ENCODE measurements at places on chromosomes 13 and 19. TPM values are rescaled to one million over a fixed set of nuclear protein-coding genes. Genes with fewer than 3 reads are reported as not detected.

Gene ATP13A1
- 69.2 TPM for total RNA-seq

Gene IRGC
- not detected for total RNA-seq

Gene MBD3L3
- not detected for total RNA-seq

DNA sequence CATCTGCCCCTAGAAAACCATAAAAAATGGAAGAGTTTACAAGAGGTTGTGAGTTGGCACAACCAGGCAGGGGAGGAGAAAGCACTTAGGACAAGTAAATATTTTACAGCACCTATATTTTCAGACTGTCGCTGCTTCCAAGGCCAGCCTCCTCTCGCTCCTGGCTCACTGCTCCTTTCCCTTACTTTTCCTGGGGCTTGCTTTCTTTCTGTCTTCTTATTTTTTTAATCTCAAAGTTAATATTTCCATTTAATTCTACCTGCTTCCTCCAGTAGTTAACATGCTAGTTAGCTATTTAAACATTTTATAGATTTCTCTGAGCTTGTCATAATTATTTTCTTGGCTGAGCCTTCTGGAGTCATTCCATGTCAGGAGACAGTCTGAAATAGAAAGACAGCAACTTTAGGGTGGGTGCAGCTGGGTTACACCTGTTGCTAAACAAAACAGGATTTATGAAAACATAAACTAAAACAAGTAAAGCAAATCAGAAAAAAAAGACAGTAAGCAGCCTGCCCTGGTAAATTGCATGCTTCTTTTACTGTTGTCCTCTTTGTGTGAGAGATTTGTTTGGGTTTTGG lies 330.1 kb downstream of the DLEU7 start:
- no peak overlapping the region for H3K27ac ChIP-seq
- no peaks in the 10 kb centered on the region for H3K4me1 ChIP-seq
- H3K27me3 ChIP-seq = no peaks in the 10 kb centered on the region

Gene MRPL4
- 115 TPM for total RNA-seq

Gene BBC3
- total RNA-seq = 14.6 TPM

DNA sequence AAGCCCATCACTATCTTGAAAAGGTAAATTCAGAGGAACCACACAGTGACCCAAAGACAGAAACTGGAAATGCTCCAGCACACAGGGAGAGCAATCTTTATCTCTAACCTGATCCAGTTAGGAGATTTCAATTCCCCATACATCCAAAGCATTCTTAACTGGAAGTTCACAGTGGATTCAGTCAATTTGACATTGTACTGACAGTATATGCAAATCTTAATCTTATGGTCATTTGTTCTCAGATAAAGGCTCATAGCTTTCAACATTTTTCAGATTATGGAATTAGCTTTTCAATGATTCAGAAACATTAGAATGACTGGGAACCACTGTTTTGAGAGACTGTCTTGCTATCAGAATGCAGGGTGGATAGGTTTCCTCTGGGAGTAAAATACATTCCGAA lies 1455.6 kb downstream of the OLFM4 start:
- DNase-seq = no peak
- H3K36me3 ChIP-seq = no peaks in the 10 kb centered on the region
- H3K4me3 ChIP-seq = no peak overlapping the region

GRCh38 chr19:42153672-42154433 lies 21.6 kb upstream of the POU2F2 start:
- H3K27ac ChIP-seq = no peak overlapping the region
- H3K4me1 ChIP-seq = peaks cover 16% of the 10 kb centered on the region
- no peaks in the 10 kb centered on the region for H3K36me3 ChIP-seq
- H3K27me3 ChIP-seq = no peaks in the 10 kb centered on the region

Gene C1QTNF9
- not detected for total RNA-seq

DNA sequence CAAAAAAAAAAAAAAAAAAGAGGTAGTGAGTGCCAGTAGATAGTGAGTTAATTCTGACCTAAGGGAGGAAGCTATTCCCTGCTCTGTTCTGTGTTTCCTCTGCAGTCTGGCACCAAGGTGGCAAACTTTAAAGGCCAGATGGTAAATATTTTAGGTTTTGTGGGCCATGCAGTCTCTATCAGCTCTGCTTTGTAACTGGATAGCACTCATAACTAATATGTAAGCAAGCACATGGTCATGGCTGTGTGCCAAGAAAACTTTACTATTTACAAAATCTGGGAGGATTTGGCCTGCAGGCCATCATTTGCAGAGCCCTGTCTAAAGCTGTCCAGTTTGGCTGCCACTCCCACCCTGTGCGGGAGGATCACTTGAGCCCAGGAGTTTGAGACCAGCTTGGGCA lies 4.3 kb downstream of the PIN1 start:
- H3K27ac ChIP-seq = no peak overlapping the region
- peaks cover 35% of the 10 kb centered on the region for H3K36me3 ChIP-seq
- no peak for DNase-seq
- H3K4me1 ChIP-seq = peaks cover 22% of the 10 kb centered on the region
- no peaks in the 10 kb centered on the region for H3K27me3 ChIP-seq

Gene CNN1
- not detected for total RNA-seq

Gene CRTC1
- total RNA-seq = 5.6 TPM

Gene ZNF729
- total RNA-seq = not detected

Gene FARP1
- total RNA-seq = 0.56 TPM

- H3K4me3 ChIP-seq = no peak overlapping the region
- peaks cover 2% of the 10 kb centered on the region for H3K4me1 ChIP-seq
- H3K36me3 ChIP-seq = no peaks in the 10 kb centered on the region
- no peak overlapping the region for H3K27ac ChIP-seq
- DNase-seq = no peak
- H3K27me3 ChIP-seq = peaks cover 5% of the 10 kb centered on the region
These were observed 12.1 kb upstream of the DACH1 start for GRCh38 chr13:71879129-71879535.

- H3K27me3 ChIP-seq = no peaks in the 10 kb centered on the region
- DNase-seq = peak; percentile 57
- peaks cover 7% of the 10 kb centered on the region for H3K36me3 ChIP-seq
- peaks cover 14% of the 10 kb centered on the region for H3K4me1 ChIP-seq
- H3K27ac ChIP-seq = peak overlapping the region; percentile 60
These were observed 26.2 kb downstream of the CSNK1G2 start for GRCh38 chr19:1967087-1967608.

Gene PSG11
- not detected for total RNA-seq

- H3K27ac ChIP-seq = peak overlapping the region; percentile 44
- peak overlapping the region; percentile 0 for H3K4me3 ChIP-seq
- peaks cover 2% of the 10 kb centered on the region for H3K27me3 ChIP-seq
- peak; percentile 62 for DNase-seq
- H3K36me3 ChIP-seq = no peaks in the 10 kb centered on the region
- H3K4me1 ChIP-seq = peaks cover 45% of the 10 kb centered on the region
These were observed 12.5 kb upstream of the TNFSF9 start for GRCh38 chr19:6518145-6518911.

Gene LILRB4
- not detected for total RNA-seq

- no peak for DNase-seq
- H3K27me3 ChIP-seq = no peaks in the 10 kb centered on the region
- H3K4me3 ChIP-seq = no peak overlapping the region
- peaks cover 28% of the 10 kb centered on the region for H3K36me3 ChIP-seq
- no peaks in the 10 kb centered on the region for H3K4me1 ChIP-seq
These were observed 12.6 kb upstream of the TM6SF2 start for GRCh38 chr19:19285686-19286085.

DNA sequence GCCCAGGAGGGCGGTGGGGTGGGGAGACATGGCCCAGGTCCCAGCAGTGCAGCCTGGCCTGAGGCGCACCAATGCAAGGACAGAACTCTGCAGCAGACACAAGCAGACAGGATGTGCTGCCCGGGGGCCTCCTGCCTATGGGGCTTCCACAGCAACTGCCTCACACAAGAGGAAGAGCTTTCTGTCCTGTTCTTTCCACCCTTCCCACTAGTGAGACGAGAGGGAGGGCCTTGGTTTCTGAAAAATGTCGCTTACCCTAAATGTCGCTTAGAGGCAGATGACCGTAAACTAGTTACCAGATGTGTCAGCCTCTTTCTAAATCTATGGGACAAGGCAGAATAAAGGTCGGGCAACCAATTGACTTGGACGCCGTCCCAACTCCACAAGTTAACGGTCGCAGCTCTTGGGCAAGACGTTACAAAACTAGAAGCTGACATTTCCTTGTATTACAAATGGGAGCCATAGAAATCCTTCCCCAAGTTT lies at the start of gene LAIR1:
LAIR1 (minus strand) TSS at position 157 of the 483 bp plus-strand sequence; CDS start at position 30, 127 bp downstream.
- no peaks in the 10 kb centered on the region for H3K36me3 ChIP-seq
- H3K27me3 ChIP-seq = peaks cover 7% of the 10 kb centered on the region
- H3K4me1 ChIP-seq = peaks cover 72% of the 10 kb centered on the region
- H3K27ac ChIP-seq = peak within 1 kb of the TSS; percentile 84

GRCh38 chr13:114081761-114082681 lies 50.4 kb downstream of the RASA3 start:
- H3K4me3 ChIP-seq = no peak overlapping the region
- H3K27ac ChIP-seq = peak overlapping the region; percentile 1
- peaks cover 4% of the 10 kb centered on the region for H3K36me3 ChIP-seq
- H3K4me1 ChIP-seq = peaks cover 35% of the 10 kb centered on the region

DNA sequence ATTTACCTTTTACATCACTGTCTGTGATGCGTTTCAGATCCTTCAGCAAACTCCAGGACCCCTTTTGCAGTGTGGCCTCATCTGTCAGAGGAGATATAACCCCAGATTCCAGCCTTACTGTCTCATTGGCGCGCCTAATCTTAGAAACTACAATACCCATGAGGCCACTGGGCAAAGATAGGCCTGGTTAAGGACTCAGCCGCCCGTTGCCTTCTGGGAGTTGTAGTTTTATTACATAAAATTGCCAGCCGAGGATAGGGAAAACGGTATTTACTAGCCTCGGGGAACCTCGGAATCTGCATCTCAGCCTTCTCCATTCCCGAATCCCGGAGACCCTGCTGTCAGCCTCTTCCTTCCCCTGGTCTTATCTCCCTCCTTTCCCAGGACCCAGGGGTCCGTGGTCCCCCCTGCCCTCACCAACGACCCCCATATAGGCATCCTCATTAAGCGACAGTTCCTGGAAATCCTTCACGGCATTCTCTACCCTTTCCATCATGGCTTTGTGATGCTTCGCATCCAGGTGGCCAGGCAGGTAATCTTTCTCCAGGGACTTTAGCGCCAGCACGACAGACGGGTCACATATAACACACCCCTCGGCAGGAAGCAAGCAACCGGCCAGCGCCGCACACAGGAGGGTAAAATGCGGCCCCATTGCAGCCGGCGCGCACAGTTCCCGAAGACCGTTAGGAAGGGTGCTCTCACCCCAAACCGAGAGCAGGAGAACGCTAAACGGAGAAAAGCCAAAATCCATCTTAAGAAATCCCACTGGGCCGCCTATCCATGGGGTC lies 1.3 kb downstream of the IZUMO1 start:
- peak; percentile 63 for DNase-seq
- H3K36me3 ChIP-seq = no peaks in the 10 kb centered on the region
- H3K4me1 ChIP-seq = peaks cover 12% of the 10 kb centered on the region
- no peak overlapping the region for H3K27ac ChIP-seq
- H3K4me3 ChIP-seq = no peak overlapping the region

Gene NXNL1
- not detected for total RNA-seq

All from activated CD4-positive, alpha-beta memory T cell treated with anti-CD3 and anti-CD28 coated beads for 36 hours (primary cell).